ENCODE measurements at places on chromosomes 4 and X.

DNA sequence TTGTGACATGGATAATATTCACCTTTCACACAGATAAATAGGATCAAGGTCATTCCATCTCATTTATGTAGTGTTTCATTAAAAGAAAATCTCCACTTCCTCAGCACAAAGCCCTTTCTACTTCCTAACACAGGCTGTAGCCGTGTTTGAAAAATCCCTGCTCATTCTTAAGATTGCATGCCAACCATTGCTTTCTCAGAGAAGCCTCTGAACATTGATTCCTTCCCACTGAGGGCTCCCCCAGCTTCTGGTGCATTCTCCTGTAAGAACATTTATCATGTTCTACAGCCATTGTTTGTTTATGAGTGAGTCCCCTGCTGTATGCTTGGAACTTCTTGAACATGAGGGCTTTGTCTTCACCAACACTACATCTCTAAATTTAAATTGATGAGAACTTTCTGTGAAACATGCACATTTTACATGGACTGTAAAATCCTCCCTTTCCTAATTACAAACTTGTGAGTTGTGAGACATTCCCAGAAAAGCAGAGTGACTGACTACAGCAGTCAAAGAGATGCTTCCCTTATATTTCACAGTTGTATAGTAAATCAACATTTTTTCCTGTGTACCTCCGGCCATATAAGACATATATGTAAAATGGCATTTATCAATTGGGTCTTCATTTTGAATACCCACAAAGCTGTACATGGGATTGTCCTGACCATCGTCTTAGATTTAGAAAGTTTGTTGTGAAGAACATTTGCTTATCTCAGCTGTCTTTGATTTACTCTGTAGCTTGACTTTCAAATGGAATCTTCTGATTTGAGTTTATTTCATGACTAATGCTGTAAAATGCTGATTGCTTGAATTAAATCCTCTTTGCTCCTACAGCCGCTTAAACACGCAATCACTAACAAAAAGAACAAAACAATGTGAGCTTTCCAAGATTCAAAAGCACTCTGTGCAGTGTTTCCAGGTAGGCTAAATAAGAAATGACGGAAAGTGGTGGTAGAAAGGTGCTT lies 600.5 kb upstream of the SLIT2 start:
- no peak for DNase-seq

DNA sequence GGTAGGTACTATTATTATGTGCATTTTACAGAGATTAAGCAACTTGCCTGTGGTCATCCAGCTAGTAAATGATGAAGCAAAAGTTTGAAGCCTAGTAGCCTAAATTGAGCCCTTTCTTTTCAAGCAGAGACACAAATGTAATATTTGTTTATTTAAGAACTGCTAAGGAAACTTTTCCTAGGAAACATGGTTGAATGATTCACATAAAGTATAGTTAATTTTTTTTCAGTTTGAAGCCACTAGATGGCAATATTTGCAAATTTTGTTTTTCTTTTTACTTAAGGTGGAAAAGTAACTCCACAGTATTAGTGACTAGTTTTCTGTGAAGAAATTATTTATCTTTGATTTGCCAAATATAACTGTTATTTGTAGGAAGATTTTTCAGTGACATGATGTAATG lies 52.8 kb upstream of the ANKRD17 start:
- peak; percentile 6 for DNase-seq

DNA sequence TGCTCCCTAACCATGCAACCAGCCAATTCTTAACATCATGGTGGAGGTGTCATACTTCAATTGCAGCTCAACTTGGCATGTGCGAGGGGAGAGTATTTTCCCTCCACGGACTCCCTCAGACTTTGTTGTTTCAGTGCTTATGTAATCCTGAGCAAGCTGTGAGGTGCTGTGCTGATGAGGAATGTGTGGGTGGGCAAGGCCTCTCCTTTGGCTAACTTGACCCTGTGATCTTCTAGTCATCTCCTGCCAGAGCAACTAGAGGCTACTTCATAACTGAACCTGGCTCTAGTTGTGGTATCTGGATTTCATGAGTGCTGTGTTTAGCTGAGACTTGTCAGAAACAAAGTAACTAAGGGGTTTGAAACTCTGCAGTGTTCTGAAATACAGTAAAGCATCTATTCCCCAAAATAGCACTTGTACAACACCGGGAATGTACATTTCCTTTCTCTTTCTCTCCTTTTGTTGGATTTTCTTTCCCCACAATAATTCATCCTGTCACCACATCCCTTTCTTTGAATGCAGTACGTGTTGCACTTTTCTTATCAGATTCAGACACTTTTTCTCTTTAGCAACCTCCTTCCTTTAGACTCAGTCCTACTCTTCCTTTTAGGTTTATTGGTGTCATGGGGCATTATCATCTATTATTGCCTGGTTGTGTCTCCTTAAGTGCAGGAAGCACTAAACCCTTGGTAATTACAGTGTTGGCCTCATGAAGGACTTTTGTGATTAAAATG lies 415.2 kb upstream of the NR3C2 start:
- DNase-seq: no peak

- DNase-seq: no peak
Observed at GRCh38 chr4:47598896-47599295, 113.8 kb downstream of the ATP10D start.

- no peak for DNase-seq
Observed at GRCh38 chr4:181682367-181683047, 560.7 kb upstream of the TENM3 start.

DNA sequence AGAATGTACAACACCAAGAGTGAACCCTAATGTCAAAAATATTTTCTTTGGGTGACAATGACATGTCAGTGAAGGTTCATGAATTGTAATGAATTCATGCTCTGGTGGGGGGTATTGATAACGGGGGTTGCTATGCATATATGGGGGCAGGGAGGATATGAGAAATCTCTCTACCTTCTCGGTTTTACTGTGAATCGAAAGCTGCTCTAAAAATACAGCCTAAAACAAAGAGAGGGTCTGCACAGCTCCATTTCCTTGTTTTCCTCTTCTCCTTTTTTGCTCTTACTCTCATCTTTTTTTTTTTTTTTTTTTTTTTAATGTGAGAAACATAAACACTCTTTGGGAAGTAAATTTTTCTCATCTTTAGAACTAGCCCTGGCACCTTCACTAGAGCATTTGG lies 85.8 kb downstream of the DCTD start:
- no peak for DNase-seq

DNA sequence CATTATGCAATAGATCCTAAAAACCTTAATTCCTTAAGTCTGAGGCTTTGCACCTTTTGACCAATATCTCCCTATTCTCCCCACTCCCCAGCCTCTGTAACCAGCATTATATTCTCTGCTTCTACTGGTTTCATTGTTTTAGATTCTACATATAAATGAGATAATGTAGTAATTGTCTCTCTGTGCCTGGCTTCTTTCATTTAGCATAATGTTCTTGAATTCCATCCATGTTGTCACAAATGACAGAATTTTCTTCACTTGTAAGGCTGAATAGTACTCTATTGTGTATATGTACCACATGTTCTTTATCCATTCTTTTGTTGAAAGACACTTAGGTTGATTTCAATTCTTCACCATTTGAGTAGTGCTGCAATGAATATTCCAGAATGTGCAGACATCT lies 66.0 kb downstream of the MAGEC1 start:
- DNase-seq: no peak

- no peak for DNase-seq
Observed at GRCh38 chr4:5448221-5448620, 260.1 kb downstream of the EVC2 start.

- DNase-seq: no peak
Observed at GRCh38 chr4:26144526-26145155, 176.2 kb upstream of the RBPJ start.

DNA sequence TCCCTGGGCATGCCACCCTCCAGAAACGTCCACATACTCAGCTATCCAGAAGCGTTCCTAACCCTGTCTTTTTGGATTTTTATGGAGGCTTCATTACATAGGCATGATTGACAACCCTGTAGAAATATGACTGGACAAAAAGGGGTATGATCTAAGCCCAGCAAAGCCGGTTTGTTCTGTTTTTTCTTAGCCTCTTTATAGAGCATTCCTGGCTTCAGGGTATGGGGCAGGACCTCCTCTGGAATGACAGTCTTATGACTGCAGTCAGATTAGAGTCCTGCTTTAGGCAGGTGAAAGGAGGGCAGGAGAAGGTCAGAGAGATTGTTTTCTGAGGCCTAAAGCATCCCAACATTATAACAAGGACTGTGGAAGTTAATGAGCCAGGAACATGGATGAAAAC lies 137.4 kb downstream of the DCLK2 start:
- no peak for DNase-seq

- no peak for DNase-seq
Observed at GRCh38 chr4:72446353-72447055, 122.5 kb downstream of the ADAMTS3 start.

GRCh38 chr4:136742333-136742732 lies 790.0 kb downstream of the PCDH18 start:
- DNase-seq: no peak

DNA sequence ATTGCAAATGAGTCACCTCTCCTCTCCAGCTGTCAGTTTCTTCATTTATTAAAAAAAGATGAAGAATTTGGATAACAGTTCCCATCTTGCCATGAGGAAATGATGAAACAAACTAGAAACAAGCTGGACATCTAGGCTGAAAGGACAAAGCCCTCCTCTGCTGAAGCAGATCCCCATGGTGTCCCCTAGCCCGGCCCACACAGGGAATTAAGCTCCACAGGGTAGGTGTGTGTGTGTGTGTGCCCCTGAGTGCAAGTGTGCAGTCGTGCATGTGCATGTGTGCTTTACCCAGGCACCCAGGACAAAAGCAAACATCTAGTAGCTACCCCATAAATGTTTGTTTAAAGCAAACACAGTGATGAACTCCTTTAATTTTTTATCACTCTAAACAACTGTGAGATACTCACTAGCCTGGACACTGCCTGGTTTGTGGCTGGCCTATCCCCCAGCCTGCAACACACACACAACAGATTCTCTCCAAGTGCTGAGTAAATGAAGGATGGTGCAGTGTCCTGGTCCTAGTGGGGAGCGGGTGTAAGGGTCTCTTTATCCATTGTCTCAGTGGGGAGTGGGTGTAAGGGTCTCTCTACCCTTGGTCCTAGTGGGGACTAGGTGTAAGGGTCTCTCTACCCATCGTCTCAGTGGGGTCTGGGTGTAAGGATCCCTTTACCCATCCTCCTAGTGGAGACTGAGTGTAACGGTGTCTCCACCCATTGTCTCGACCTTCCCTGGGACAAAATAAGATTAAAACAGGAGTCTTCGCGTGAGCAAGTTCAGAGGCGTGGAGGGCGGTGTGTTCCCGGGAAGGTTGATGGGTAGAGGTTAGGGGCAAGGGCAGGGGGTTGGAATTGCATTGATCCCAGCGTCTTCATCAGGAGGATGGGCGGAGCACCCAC lies 688 bp upstream of the EVC start:
- peak; percentile 9 for DNase-seq

DNA sequence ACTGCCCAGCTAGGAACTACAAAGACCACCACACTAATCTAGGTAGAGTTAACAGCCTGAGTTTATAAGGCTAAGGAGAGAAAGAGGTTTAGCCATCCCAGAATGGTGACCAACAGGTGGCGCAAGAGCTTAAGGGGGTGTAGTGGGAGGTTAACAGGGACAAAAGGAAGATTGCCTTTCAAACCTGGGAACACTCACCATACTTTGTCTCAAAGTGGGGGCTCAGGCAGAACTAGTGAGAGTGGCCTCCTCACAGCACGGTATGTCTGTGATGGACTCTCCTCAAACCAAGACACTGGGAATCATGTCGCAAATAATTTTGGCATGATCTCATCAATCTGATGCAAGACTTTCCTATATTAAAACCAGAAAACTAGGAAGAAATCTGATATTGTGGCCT lies 23.4 kb downstream of the CCNI start:
- peak; percentile 1 for DNase-seq

- no peak for DNase-seq
Observed at GRCh38 chrX:9577555-9577954, 112.7 kb downstream of the TBL1X start.

GRCh38 chr4:108581083-108581482 lies 39.3 kb upstream of the RPL34 start:
- DNase-seq: no peak

DNA sequence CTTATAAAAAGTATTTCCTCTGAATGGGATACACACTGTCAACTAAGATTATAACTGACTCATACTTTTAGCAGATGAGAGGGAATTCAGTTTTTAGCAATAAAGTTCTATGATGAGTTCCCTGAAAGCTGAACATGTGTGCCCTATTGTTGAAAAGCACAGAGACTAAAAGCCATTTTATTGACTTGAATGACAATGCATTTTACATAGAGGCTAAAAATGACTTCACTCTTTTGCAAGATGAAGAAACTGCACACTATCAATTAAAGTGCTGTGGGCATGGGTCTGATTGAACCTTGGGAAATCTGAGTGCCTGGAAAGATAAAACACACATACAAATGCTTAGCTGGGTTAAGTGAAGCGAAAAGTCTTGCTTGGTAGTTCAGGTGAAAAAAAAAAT lies 633.4 kb downstream of the PDHA2 start:
- no peak for DNase-seq

DNA sequence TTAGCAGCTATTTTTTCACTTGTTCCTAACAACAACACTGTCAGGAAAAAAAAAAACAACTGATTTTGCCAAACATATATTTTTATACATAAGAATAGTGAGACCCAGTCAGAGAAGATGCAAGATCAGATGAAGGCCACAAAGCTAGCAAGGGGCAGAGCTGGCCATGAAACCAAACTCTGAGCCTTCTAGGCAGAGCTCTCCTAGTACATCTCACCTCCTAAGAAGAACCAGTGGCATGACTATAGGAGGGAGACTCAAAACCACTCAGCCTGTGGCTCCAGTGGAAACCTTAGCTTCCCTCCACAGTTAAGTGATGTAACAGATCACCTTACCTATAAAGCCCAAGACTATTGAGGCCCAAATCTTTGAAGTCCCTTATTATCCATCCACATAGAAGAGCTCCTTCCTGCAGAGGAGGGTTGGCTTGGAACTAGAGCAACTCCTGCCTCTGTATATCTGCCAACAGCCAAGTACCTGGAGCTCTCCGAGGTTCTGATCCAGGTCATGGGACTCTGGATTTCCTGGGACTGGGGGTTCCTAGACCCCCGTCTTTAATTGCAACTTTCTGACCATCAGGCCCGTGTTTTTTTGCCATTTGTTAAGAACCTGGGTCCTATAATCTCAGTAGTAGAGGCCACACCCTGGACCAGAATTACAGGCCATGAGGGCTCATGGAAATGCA lies 136.5 kb downstream of the SH3KBP1 start:
- no peak for DNase-seq

GRCh38 chr4:54547299-54548097 lies 110.3 kb upstream of the KIT start:
- no peak for DNase-seq

DNA sequence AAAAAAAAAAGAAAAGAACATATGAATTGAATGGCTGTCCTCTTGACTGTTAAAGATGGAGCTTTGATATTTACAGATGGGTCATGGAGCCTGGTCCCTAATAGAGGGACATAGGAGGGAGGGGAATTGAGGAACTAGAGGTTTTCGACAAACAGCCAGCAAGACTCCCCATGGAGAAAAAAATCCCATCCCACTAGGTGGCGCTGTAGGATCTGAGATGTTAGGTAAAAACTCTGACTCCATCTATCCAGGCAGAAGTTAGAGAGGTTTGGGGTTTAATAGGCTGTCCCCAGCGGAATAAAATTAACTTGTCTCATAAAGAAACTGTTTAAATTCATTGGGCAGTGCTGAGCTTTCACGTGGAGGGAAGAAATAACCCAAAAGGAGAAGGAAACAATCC lies 45.9 kb downstream of the HMGB2 start:
- no peak for DNase-seq

Measured in NCI-H2171 treated with DMSO at 0.1 percent for 48 hours (cell line).